Stimulated activated CD8-positive, alpha-beta memory T cell treated with anti-CD3 and anti-CD28 coated beads, Interleukin-4, amount 100 ng/mL, for 1 hour (primary cell): ENCODE measurements at places on chromosomes 16 and 17.
A peak's percentile ranks its signal among the peaks of the same experiment; 100 is the strongest.

DNA sequence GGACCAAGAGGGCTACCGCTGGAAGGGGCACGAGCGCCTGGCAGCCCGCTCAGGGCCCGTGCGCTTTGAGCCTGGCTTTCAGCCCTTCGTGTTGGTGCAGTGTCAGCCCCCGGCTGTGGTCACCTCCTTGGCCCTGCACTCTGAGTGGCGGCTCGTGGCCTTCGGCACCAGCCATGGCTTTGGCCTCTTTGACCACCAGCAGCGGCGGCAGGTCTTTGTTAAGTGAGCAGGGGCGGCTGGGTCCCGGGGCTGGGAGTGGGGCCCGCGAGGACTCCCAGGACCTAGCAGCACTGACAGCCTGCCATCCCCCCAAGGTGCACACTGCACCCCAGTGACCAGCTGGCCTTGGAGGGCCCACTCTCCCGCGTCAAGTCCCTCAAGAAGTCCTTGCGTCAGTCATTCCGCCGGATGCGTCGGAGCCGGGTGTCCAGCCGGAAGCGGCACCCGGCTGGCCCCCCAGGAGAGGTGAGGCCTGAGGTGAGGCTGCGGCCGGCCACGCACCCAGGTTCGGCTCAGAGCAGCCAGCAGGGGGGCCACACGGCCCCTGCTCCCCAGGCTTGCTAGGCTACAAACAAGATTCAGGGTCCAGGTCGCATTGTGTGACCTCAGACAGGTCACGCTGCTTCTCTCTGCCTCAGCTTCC, 17.4 kb upstream of the MYO15B start:
- DNase-seq: no peak

- no peak for DNase-seq
Observed at GRCh38 chr16:85948616-85949265, 49.8 kb downstream of the IRF8 start.

DNA sequence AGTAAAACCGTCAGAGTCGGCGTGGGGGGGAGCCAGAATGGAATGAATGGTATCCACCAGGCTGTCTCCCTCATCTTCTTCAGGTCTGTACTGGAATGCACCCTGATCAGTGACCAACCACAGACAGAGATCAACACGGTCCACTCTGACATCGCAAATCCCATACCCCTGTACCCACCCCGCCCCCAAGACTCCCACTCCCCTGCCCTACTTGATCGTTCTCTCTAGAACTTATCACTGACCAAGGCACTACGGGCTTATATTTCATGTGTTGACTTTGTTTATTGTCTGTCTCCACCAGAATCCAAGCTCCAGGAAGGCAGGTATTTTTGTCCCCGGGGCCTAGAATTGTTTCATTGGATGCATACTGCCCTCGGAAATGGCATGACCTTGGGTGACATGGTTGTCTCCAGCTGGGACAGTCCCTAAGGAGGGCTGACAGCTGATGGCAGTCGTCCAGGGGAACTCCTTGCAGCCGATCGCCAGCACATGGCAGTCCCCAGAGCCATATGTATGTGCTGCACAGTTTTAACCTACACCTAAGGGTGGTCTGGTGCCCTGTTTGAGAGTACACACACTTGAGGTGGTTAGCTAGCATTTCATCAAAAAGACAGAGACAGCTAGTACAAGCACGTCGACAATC, 526 bp upstream of the MFSD6L start:
- no peak for DNase-seq

GRCh38 chr16:19774024-19774423, 56.0 kb downstream of the IQCK start:
- no peak for DNase-seq

DNA sequence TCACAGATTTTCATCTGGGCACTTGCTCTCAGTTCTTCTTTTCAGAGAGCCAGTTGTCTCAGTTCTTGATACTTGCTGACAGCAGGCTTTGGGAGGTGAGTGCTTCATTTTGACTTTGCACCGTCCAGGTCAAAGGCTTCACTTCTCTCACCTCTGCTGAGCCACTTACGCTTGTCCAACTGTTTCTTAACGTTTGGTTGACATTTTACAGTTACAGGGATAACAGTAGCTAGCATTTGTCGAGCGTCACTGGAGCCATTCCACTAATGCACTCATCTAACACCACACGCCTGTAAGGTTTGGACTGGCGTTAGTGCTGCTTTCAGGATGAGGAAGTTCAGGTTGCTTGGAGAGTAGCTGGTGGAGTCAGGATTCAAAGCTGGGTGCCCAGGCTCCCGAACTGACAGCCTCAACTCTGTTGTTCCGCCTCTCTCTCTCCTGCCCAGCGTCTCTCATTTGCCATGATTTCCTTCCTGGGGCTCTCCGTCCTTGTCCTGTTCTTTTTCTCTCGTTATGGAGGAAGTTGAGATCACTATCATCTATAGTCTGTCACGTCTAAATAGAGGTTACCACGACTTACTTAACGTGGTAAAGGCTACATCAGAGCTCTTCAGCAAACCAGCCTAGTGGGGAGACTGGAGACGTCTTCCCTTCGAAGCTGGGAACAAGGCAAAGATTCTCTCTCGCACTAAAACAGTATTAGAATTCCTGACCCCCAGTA, 220.8 kb downstream of the RPTOR start:
- DNase-seq: no peak

DNA sequence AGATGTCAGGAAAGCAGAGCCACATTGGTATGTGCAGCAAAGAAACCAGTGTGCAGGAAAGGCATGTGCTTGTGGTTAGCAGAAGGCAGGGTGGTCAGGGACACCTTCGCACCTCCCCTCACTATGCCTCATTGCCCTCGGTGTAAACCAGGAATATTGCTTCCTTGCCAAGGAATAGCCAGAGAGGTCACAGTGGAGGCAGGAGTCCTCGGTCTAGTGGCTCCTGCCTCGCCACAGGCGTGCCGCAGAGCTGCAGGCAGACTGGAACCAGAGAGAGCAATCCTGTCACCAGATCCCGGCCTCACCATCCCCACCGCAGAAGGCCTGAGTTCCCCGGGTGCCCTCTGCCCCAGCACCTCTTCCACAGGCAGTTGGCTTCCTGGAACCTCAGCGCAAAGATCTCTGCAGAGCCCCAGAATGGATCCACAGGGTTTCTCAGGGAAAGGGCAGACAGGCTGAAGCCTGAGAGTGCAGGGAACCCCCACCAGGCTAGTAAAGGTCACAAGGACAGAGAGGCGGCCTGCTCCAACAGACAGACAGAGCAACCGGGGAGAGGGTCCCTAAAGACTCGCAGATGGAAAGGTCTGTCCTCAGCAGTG, 21.6 kb downstream of the CCDC182 start:
- DNase-seq: no peak

DNA sequence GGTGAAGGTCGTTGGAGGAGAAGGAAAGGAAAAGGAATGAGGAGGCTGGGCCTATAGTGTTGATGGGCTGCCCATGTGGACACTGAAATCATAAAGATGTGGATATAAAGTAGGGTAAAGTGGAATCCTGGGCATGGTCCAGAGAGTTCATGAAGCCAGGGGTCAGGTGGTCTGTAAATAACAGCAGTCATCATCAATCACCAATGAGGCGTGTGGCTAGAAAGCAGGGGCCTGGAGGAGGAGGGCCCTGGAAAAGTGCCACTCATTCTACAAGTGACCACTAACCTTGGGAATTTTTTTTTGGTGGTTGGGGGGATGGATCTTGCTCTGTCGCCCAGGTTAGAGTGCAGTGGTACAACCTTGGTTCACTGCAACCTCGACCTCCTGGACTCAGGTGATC, 115.3 kb upstream of the NOL11 start:
- no peak for DNase-seq

DNA sequence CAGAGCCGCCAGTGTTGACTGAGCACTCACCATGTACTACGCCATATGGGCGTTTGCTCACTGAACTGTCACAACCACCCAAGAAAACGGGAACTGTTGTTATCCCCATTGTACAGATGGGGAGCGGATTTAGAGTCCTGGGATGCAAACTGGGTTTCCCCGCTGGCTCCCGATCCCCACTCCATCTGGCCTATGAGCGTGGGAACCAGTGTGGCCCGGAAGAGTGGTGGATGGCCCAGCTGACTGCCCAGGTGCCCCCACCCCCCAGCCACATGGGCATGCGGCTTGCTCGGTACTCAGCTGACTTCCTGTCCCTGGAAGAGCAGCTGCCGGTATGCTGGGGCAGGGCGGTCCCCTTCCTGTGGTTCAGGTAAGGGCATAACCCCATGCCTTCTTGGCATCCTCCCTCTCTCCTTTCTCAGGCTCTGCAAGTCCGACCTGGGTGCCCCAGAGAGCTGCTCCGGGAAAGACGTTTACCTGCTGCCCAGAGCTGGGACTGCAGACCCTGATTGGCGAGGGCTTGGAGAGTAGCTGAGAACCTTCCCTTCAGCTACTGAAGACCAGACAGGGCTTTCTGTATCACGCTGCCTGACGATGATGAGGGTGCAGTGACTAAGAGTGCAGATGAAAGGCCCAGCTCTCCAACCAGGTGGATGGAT, 16.2 kb downstream of the SOCS3 start:
- DNase-seq: peak; percentile 44

DNA sequence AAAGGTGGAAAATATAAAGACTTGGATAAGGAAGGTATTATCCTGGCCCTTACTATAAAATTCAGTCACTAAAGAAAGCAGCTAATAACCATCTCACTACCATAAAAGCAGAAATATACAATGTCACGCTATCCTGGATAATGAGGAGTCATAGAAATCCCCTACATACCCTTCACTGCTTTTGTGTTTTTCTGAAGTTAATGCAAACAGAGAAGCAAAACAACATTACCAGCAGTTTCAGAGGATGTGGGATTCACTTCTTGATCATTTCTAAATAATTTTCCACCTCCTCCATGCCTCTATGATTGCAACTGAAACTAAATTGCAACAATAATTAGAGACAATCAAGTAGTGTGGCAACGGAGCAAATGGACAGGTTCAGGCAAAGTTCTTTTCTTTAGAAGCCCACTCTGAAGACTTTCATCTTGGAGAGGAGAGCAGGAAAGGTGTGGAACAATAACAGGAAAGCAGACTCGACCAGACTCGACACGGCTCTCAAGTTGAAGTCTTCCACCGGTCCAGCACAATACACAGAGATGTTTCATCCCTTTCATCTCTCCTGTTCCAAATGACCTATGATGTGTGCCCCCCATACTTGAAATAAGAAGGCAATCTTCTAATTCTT, 10.2 kb downstream of the CYTH1 start:
- DNase-seq: no peak
